ENCODE measurements at places on chromosomes 7 and 10.

DNA sequence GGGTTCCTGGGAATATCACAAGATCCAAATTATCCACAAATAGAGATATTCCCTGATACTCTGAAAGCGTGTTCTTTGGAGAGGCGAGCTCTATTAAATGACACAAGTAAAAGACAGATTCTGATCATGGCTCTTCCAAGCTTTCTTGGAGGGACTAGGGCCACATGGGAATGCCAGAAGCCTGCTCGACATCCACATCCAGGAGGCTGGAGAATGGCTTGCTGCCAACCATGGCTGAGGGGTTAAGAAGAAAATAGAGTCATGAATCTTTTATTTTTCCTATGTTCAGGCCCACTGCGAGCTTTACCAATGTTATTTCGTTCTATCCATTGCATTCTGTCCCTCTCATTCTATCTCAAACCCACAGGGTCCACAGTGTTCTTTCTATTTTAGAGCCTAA is 1018.0 kb upstream of the CELF2 start:
- no peak for DNase-seq

DNA sequence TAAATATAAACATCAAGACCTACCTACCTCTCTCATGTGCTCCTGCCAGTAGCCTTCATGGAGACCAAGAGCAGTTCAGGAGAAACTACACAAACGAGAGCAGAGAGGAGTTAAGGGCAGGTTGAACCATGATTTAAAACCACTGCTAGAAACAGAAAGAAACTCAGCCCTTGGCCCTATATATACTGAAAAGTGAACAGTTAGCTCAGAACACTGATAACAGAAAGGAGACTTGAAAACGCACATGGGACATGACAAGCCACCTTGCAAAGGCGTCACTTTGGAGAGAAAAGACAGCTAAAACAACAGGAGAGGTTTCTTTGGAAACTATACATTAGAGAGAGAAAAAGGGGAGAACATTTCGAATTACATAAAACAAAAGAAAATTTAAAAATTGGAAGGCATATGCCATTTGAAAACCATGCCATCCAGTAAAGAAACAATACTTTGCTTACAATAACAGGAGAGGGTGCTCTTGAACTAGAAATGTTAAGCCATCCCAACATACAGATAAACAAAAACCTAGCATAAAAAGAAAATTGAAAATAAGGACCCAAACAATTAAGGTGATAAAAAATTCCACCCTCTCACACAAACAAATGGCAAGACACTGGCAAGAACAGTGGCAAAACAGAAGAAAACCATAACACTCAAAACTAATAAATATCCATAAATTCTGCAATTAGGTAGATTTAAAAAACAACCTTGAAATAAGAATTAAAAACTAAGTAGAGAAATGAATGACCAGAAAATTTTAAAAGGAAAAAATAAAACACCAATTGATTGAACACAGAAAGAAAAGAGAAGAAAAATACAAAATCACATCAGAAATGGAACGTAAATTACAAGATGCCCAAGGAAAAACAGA is 232.7 kb downstream of the IMMP2L start:
- no peak for DNase-seq

- no peak for DNase-seq
These were observed 7.3 kb upstream of the ASB4 start for GRCh38 chr7:95478272-95479037.

DNA sequence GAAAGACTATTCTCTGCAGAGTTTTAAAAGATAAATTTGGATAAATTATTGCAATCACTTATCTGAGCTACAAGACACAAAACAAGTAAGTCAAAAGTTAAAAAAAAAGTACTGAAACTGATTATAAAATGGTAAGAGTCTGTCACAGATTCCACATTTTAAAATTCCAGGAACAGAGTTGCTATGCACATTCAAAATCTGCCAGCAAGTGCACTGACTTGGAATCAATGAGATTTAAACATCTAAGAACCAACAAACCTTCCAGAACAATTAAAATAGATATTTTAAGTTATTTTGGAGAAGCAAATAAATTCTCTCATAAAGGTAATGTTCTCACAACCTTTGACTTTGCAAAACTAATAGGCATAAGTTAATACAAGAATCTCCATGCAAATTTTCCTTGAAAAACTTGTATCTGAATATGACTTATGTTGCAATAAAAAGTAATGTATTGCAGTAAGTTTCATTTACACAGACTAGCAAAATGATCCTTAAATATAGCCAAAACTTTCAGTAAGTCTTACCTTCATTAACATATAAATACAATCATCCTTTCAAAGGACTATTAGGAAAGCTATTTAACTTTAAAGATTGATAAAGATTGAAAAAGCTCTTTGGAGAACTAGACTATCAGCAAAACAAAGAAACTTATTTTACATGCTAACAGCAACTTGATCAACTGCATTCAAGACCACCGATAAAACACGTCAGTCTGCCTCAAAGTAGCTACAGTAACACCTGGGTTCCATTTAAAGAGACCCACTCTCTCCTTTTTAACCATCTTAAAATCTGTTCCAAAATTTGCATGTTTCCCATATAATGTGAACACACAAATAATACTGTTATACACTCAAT is 4.4 kb downstream of the ETV1 start:
- no peak for DNase-seq

DNA sequence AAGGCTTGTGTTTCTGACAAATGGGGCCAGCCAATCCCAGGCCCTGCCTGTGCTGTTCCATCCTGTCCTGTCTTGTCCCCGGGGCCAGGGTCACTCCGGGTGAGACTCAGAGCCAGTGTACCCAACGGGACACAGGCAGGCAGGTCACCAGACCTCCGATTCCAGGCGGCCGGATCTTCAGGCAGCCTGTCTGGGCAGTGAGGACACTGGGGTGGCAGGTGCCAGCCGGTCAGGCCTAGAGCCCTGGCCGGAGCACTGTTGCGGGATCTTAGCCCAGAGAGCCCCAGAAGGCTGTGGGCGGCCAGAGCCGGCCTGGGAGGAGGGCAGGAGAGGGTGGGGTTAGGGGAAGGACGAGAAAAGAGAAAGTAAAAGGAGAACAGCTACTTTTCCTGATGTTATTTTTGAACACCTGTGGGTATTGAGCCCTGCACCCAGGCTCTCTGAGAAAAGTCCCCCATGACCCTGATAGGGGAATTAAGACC is 134.3 kb upstream of the TNRC18 start:
- no peak for DNase-seq

- DNase-seq = no peak
These were observed 1.3 kb downstream of the C10orf90 start for GRCh38 chr10:126669168-126669567.

GRCh38 chr10:14409856-14410458 is 79.2 kb upstream of the FRMD4A start:
- no peak for DNase-seq

DNA sequence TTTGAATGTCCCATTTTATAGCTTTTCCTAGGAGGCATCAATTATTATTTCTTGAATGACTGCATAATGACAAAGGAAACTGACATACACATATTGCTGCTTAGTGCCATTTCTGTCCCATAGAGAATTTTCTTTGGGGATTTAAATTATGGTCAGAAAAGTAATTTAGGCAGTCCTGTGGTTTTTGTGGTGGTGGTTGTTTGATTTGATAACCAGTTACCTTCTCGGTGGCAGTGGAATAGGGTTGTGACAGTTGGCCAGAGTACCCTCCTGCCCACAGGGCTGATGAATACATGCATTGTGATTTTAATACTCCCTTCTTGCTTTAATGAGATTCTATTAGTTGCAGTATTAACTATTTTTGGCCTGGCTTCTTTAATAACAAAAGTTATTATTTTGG is 6.6 kb upstream of the SGCE start:
- DNase-seq = no peak

GRCh38 chr7:130740606-130741005 is 6.6 kb upstream of the KLF14 start:
- no peak for DNase-seq

GRCh38 chr10:79142064-79142491 is 73.3 kb downstream of the ZMIZ1 start:
- DNase-seq = no peak

GRCh38 chr7:128069373-128070364 is 38.4 kb upstream of the LRRC4 start:
- DNase-seq = no peak

GRCh38 chr7:122013065-122013464 is 131.0 kb downstream of the AASS start:
- no peak for DNase-seq

- DNase-seq = no peak
These were observed 77.2 kb downstream of the CH25H start for GRCh38 chr10:89129911-89130310.

- no peak for DNase-seq
These were observed 30.6 kb downstream of the RASGEF1A start for GRCh38 chr10:43236176-43236850.

DNA sequence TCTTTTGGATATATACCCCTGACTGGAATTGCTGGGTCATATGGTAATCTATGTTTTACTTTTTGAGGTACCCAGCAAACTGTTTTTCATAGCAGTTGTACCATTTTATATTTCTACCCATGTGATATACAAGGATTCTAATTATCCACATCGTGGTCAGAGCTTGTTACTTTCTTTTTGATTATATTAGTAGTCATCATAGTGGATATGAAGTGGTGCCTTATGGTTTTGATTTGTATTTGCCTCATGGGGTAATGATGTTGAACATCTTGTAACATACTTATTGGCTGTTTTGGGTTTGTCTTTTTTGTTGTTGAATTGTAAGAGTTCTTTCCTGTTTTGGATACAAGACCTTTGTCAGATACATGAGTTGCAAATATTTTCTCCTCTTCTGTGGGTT is 51.7 kb downstream of the MAPK8 start:
- DNase-seq = no peak

DNA sequence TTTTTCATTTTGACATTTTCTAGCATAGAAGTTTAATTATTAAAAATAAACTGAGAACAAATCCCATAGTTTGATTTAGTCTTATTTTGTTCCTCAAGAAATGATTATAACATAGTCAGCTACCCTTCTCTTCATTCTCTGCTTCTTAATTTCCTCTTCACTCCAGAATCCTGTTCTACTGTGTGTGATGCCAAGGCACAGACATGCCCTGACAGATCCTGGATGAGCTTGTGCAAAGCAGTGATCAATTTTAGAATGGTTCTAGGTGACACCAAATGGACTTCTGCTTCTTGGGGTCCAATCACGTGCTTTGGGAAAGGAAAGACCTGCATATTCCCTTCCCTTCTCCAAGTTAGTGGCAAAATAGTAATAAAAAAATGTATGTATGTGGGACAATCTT is 665.6 kb downstream of the MAGI2 start:
- no peak for DNase-seq

DNA sequence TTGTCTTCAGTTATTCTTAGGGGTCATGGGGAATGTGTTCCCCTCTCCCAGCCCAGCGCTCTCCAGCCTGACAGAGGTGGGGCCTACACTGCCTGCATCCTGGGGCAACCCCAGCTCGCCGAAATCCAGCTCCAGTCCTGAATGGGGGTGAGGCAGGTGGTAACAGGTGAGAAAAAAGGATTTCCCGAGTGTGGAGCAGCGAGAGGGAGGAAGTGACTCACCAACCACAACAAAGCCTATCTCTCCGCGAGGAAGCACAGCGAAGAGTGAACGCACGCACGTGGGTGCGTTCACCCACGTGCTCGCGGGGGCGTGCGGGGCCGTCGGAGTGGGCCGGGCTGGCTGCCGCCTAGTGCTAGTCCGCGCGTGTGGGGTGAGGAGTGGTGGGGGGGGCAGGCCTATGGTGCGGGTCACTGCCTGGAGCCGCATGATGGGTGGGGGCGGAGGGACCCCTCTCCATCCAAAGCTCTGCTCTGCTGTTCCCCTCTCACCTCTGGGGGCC is 855 bp upstream of the PALD1 start:
- no peak for DNase-seq

DNA sequence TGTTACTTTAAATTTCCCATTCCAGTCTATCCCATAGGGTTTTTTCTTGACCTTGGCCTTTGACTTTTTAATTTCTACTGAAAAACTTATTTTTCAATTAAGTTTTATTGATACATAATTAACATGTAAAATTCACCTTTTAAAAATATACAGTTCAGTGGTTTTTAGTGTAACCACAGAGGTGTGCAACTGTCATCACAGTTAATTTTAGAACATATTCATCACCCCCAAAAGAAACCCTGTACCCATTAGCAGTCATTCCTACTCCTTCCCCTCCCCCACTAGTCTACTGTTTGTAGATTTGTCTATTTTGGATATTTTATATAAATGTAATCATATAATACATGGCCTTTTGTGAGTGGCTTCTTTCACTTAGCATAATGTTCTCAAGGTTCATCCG is 96.5 kb upstream of the GJD4 start:
- no peak for DNase-seq

GRCh38 chr7:4225361-4225771 is 456.7 kb upstream of the FOXK1 start:
- DNase-seq = no peak

GRCh38 chr10:75035975-75036708 is 75.3 kb upstream of the SAMD8 start:
- peak; percentile 44 for DNase-seq

DNA sequence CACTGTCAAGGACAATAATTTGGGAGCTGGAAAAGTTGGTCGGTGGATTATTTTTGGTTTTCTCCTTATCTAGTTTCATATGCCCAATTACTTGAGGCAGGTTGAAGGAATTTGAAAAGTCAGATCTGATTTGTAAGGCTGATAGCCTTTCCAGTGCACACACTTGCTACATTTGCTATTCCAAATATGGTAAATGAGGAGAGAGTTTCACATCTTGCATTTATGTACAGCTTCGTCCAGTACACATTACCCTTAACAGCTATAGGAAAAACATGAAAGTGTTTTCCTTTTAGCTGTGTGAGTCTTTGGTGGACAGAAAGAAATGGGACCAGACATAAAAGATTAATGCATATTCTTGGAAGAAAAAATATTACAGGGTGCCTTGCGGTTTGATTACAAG is 201.8 kb downstream of the CELF2 start:
- DNase-seq = no peak

DNA sequence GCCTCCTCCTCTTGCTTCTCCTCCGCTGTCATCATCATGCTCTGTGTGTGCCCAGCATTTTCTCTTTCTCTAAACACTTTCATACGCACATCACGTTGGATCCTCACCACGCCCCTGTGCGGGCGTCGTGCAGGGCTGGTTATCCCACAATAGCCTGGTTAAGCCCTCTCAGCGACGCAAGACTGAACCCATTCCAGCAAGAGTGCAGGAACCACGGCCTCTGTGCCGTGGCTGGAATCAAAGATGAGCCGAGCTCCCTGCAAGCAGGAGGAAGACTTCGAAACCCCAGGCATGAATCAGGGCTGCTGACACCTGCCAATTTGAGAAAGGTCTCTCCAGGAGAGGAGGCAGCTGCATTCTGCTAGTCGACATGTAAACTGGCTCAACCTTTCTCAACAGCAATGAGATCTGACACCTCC is 74.8 kb upstream of the FOXK1 start:
- DNase-seq = no peak

DNA sequence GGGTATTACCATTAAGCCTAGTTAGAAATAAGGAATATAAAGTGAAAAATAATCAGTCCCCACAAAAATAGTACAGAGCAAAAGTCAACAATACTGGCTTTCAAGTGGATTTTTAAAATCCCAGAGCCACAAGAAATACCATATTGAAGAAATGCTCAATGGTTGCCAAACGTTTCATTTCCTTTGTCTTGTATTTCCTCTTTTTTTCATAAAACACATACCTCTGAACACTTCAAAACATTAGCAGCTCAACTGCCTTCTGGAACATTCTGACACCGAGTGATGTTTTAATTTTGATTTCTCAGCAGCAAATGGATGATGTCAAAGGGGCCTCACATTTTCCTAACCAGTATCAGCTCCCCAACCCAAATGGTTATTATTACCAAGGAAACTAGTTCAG is 10.5 kb downstream of the NOD1 start:
- DNase-seq = no peak
